ENCODE measurements at places on chromosomes 7 and 10.

GRCh38 chr7:39172137-39172536 lies 194.4 kb downstream of the POU6F2 start:
- DNase-seq: no peak

GRCh38 chr7:32147546-32148268 lies 77.5 kb upstream of the PDE1C start:
- DNase-seq: peak; percentile 45

DNA sequence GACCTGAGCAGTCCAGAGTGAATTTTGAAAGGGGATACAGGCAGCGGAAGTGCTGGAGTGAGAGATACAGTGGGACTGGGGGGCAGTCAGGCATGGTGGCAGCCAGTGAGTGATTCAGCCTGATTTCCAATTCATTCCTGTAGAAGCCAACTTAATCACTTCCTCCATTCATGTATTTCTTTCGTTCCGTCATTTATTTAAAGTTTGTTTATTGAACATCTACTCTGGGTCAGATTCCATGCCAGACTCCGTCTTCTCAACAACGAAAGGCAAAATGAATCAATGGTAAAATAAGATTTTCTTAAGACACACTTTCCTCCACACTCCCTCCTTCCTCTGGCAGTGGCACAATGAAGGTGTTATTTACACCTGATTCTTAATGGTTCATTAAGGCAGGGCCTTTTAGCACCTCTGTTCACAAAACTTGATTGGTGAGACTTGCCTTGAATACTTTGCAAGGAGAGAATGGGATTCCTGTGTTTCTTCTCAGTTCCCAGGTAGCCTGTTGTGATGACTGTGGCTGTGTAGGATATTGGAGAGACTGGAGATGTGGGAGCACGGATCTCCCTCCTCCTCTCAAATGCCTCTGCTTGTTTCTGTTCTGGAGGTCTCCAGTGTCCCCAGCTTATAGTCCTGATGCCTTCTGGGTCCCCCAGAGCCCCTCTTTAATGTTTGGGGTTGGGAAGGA lies 27.9 kb downstream of the ADCYAP1R1 start:
- no peak for DNase-seq

DNA sequence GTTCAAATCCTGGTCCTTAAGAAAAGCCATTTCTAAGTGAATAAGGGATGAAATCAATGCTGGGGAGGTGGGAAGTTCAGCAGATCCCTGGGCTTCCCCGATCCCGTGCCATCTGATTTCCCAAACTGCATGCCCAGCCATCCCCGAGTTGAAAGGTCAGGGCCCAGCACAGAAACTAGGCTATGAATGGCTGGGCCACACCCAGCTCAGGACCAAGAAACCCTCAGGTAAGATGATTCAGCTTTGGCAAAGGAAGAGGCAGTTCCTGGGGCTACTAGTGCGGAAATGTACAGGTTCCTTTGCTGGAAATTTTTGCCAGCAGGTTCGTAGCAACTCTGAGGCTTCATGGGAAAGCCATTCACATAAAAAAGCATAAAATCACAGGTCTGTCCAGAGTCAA lies 182.7 kb downstream of the FAM107B start:
- DNase-seq: no peak

DNA sequence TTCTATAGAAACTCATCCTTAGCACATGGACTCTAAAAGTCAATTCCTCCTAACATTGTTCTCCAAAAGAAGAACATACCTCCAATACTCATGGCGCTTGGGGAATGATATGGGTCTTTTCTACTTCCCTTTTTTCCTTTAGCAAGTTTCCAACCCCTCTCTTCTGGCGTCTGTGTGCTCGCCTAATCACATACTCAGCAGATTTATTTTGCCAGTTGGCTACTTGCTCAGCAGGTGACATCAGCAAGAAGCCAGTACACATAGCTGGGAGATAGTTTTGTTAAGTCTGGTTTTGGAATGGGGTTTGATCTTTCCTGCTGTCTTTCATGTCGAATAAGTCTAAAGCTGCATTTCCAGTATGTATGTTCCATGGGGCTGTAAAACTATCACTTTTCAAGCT lies 193.8 kb downstream of the POM121L12 start:
- DNase-seq: no peak

DNA sequence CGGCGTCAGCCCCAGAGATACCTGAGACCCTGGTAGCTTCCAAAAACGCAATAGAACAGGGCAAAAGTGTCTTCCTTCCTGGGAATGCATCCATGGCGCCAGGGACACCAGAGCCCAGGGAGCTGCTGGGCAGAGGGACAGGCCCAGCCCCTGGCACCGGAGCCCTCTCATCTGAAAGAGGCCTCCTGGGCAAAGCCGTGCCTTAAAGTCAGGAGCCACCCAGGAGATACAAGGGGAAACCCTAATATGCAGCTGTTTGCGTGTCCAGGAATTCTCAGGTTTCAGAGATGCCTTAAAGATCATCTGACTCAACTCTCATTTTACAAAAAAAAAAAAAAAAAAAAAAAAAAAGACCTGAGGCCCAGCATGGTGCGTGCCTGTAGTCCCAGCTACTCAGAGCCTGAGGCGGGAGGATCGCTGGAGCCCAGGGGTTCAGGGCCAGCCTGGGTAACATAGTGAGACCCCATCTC lies 28.0 kb downstream of the NUDT1 start:
- DNase-seq: no peak

DNA sequence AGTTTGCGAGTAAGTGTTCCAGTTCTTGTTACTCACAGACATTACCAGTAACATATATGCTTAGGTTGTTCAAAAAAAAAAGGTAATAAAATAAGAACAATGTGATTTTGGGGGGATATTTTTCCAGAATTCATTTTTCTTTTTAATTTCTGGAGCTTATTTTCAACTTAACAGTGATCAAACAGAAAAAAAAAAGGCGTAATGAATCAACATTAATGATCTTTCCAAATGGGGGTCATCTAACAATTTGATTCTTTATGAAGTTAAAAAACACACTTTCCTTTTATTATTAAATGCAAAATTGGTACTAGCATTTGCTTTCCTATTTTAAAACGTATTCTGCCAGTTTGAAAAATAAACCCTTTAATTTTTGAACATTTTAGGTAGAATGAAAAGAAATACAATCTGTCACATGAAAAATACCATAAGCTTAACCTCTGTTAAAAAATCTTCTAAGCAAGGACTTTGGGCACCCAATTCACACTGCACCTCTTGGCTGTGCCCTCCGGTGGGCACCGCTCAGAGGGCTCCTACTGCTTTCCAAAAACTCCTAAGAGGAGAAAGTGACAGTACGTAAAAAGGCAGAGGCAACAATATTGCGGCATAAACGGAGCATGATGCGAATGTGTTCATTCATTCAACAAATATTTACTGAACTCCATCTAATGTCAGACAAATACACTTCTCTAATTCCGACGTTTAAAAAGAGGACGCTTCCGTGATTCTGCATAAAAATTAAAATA lies 32.6 kb downstream of the CNPY1 start:
- no peak for DNase-seq

DNA sequence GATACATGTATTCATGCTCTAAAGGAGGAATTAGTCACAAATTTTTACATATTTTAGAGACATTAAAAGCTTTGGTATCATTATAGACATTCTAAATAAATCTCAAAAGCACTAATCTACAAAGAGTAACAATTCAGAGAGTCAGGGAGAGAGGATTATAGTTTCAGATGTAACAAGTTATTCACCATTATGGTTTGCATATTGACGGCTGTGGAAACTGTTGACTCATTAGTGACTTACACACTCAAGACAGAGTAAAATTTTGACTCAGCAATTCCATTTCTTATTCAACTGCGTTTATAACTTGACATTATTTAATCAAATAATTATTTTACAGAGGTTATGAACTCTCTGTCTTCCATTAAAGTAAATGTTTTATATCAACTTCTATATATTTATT lies 95.4 kb upstream of the SEMA3C start:
- no peak for DNase-seq

- no peak for DNase-seq
Measured at GRCh38 chr7:157488281-157488680, 151.5 kb downstream of the DNAJB6 start.

- DNase-seq: no peak
Measured at GRCh38 chr7:80770061-80770460, 131.6 kb downstream of the CD36 start.

DNA sequence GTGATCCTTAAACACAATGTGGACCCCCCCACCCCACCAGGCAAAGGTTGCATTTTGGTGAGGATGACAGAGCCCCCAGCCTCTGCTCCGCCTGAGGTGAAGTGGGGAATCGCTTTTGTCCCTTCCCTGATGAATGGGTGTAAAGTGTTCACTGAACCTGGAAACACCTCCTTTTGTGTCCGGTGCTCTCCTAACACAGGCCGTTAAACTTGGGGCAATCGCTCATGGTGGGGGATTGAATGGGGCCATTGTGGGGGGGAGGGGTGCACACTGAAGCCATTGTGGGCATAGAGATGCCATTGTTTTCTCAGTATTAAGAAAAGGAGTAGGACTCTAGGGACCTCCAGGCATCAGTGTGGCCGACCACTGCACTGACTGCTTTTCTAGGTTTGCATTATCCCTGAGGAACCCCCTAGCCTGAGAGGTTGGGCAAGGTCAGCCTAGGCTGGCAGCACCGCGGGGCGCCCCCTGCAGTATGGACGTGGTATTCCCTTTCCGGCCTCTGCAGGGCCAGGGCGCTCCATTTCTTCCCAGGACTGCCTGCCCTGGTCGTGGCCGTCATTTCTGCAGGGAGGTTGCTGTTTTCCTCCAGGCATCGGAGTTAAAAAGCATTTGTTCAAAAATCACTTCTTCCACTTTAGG lies 158.3 kb downstream of the TCF7L2 start:
- DNase-seq: no peak

GRCh38 chr7:154967401-154967955 lies 35.4 kb downstream of the PAXIP1 start:
- DNase-seq: no peak

DNA sequence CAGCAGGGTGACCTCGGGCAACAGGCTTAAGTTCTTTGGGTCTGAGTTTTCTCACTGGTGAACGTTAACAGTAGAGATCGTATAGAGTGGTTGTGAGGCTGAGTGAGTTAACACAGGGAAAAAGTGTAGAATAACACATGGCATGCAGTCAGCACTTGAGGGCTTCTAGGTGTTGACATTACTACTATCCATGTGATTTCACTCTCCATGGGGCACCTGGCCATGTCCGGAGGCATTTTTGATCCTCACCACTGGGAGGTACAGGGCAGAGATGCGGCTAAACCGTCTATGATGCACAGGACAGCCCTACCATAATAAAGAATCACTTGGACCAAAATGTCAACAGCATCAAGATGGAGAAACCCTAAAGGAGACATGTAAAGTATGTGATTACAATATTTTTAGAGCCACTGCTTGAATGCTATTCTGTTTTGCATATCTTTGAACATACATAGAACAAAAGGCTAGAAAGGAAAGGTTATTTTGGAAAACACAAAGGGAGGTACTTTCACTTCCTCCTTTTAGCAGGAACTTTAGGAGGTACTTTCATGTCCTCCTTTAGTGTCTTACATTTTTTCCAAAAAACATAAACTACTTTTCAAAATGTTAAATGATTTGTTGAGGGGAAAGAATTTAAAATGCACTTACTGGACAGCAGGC lies 44.3 kb downstream of the NOD1 start:
- no peak for DNase-seq

DNA sequence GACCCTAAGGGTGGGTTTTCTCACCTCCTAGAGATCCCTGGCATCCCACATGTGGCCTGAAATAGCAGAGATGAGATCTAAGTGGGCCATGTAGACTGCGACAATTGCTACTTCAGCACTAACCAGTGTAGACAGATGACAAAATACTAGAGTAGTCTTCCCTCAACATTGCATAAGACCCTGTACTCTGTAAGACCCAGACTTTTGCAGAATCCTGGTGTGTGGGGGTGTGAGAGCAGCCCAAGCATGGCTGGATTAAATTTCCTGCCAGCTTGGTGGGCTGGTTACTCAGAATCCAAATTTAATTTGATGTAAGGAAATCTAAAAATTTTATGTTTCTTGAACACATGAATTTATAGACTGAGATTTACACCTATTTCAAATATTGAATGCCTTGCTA lies 88.3 kb downstream of the ZNF365 start:
- DNase-seq: no peak

DNA sequence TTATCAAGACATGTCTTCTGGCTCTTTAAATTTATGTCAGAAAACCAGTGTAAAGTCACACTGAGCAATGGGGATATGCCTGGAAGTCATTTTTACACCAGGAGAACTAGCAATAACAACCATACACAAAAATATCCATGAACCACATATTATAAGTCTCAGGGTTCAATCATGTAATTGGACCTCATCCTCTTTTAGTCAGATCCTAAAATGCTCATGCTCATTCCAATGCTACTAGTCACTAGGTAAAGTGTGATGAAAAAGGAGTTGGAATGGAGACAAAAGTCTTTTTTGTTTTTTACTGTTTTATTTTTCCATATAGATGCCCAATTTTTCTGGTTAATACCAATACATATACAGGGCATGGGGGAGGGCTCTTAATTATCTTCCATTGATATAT lies 306.1 kb downstream of the DGKB start:
- DNase-seq: peak; percentile 14

DNA sequence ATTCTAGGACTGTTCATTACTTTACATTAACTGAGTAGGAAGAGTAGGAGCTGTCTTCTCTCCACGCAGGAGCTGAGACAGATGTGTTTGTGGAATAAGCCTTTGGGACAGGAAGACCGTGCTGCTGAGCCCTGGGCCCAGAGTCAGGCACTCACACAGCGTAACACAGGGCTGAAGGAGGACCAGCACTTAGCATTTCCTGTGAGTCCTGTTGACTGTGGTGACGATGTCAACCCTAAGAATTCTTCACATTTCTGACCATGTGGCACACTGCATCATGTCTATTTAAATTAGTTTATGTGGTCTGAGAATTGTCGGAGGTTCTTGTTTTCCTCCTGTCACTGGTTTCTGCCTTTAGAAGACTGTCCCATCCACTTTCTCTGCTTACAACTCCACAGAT lies 117.2 kb downstream of the PIP4K2A start:
- peak; percentile 42 for DNase-seq

- no peak for DNase-seq
Measured at GRCh38 chr10:44032216-44032615, 352.7 kb downstream of the CXCL12 start.

GRCh38 chr10:14190702-14191101 lies 140.0 kb downstream of the FRMD4A start:
- DNase-seq: no peak

- no peak for DNase-seq
Measured at GRCh38 chr7:26683277-26683676, 181.1 kb downstream of the SKAP2 start.

DNA sequence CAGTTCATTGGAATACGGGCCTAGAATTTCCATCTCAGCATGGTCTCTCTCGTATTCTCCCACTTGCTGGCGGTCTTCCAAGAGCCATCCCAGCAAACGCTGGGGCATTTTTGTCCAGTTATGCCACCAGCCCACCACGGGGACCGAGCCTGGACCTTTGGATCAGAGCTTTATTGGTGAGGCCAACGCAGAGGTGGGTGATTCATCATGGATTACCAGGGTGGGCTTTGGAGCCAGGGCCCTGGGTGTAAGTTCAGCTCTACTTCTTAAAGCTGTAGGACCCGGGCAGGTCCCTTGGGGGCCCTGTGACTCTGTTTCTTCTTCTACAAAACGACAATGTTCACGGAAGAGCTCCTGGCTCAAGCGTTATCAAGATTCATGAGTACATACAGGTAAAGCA lies 22.7 kb upstream of the PITRM1 start:
- DNase-seq: no peak

- peak; percentile 38 for DNase-seq
Measured at GRCh38 chr10:122310311-122311050, 39.4 kb downstream of the BTBD16 start.

- no peak for DNase-seq
Measured at GRCh38 chr10:100741378-100742075, 3.9 kb upstream of the PAX2 start.

All from brain microvascular endothelial cell (primary cell).